ENCODE measurements at places on chromosomes 16 and 17.

DNA sequence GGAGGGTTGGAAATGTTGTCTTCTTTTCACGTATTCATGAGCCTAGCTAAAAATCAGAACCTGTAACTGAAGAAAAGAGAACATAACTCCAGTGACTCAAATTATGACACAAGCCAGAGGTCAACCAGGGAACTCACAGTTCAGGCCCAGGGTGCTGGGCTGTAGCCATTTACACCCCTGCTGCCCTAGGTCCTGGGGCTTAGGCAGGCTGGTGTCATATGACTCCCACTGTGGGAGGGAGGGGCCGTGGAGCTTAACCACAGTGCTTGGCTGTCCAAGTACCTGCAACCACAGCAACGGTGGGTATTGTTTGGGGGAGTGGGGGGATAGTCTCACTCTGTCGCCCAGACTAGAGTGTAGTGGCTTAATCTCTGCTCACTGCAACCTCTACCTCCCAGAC, 71.1 kb upstream of the AMZ2 start:
- DNase-seq = no peak

DNA sequence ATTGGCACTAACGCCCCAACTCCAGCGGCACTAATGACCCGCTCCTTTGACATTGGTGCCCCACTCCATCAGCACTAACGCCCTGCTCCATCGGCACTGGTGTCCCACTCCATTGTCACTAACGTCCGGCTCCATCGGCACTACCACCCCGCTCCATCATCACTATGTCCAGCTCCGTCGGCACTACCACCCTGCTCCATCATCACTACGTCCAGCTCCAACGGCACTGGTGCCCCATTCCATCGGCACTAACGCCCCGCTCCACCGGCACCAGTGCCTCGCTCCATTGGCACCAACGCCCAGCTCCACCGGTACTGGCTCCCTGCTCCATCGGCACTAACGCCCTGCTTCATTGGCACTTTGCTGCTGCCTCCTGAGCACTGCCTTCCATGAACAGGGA, 7.5 kb downstream of the ZNF213 start:
- no peak for DNase-seq

DNA sequence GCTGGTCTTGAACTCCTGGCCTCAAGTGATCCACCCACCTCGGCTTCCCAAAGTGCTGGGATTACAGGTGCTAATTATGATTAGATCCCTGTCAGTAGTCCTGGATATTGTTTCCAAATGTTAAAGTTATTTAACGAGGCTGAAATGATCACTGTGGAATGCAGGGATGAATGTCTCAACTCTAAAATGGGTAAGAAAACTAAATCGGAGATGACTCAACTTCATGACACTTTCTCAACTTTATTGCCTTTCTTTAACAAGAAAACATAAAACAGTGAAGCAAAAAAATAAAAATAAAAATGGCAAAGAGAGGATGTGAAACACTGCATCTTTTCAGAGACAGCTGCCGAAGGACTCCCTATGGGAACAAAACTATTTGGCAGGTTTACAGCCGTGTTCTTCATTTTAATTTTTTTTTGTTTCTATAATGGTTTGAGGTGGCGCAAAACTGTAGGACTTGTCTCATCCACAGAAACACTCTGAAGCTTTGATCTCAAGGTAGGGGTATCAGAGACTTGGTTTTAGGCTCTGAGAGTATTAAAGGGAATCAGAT, 382.0 kb downstream of the GRIN2A start:
- no peak for DNase-seq

DNA sequence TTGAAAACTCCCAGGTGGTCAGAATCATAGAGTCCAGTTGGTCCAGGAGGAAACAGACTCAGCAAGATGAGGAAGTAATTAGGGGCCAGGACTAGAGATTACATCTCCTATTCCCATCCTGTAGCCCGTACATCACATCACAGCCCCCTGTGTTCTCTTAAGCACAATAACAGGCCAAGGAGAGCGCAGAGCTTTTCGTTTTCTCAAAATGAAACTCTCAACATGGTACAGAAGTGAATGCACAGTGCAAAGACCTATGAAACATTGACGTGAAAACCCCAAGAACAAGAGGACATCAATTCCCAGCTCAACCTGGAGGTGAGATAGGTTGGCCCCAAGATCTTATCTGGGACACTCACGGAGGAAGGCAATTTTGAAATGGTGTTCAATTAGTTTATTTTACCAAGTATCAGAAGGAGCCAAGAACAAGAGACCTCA, 9.0 kb downstream of the PIK3R5 start:
- no peak for DNase-seq

DNA sequence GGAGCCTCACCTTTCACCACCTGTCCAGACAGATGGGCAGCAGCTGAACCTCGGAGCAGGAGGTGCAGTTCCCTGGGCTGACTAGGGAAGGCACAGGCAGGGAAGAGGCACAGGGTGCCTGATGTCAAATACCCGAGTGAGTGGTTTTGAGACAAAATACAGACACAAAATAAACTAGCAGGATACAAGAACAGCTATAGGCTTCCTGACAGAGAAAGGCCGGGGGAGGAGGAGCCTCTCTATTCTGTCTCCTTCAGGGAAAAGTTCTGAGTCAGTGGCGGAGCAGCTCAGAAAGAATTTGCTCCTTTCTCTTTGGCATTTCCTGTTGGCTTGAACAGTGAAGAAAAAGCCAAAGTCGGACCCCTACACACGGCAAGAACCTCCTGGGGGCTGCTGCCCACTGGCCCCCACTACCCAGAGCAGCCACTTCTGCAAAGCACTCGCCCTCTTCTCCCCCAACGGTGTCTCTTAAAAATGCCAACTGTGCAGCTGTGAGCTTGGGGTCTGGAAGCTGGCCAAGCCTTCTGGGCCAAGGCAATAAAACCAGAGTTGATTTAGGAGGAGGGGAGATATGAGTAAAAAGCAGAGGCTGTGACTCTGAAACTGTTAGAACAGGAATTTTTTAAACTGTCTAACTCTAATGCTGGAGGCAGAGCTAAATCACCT, 14.4 kb upstream of the FAAP100 start:
- no peak for DNase-seq

DNA sequence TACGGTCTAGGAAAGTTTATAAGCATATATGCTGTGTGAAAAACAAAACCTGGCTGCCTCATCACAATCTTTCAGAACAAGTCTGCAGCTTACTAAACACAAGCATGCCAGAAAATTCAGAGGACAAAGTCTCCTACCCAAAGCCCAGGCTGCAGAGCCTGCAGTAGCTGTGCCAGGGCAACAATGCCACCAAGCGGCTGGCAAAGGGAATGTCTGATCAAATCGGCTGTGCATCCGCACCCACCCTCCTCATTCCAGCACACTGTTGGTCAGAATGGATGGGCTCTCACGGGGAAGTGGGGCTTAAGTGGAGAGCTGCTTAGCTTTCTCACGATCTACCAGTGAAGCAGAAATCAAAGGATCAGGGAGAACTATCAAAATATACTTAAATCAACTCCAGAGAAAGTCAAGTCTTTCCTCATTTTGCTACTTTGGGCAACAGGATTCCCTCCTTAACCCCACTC, 73.5 kb downstream of the CYTH1 start:
- DNase-seq = no peak

- DNase-seq = no peak
Observed at GRCh38 chr17:18919963-18920362, 32.0 kb upstream of the SLC5A10 start.

- no peak for DNase-seq
Observed at GRCh38 chr16:86982347-86982596, 334.9 kb downstream of the C16orf95 start.

DNA sequence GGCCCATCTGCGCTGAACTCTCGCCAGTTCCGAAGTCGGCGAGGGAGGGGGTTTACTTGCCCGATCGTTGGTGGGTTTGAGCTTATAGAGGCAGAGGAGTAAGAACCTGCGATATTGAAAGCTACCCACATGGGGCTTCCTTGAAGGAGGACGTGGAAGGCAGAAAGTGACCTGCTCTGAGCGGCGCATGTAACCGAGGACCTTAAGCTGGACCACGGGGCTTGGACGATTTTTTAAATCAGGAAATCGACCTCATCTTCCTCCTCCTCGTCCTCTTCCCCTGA, 2.0 kb downstream of the PRAC2 start:
- no peak for DNase-seq

GRCh38 chr16:2505695-2506094, 8.1 kb upstream of the ATP6V0C start:
- DNase-seq = no peak

- DNase-seq = no peak
Observed at GRCh38 chr16:11698271-11698689, 30.0 kb downstream of the SNN start.

- no peak for DNase-seq
Observed at GRCh38 chr17:48335858-48336500, 94.0 kb downstream of the SKAP1 start.

GRCh38 chr16:6335072-6335471, 997.6 kb upstream of the RBFOX1 start:
- DNase-seq = no peak

DNA sequence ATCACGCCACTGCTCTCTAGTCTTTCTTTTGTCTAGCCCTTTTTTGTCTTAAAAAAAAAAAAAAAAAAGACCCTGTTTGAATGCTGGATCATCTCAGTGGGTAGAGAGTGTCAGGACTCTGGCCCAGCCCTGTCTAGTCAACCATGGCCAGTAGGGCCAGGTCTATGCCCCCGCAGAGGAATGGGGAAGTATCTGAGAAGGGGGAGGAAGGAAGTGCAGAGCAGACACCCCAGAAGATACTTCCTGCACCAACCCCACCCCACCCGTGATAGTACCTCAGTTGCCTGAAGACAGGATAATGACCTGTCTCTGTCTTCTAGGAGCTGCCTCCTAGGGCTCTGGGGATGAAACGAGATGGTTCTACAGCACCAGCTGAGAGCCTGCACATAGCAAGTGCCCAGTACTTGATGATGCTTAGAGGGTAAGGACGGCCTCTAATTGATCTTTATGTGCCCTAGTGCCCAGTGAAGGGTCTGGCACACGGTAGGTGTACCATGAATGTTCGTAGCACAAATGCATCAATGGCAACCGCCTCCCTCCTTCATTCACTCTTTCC, 55.4 kb downstream of the ABAT start:
- DNase-seq = no peak
